ENCODE measurements at places on chromosomes 5 and 9.

DNA sequence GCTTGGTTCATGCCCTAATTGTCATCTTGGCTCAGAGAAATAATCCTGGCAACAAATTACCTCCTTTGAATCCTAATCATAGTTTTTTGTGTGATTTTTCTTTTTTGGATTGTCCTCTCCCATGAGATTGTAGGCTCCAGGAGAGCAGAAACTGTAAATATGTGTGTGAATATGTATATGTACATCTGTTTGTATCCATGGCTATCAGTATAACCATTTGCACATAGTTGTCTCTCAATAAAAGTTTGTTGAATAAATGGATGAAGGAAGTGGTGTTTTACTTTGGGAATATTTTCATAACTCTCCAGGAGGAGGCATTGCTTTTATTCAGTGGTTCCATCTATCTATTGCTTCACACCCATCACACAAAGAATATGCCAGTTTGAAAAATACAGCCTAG is 20.1 kb downstream of the ZSWIM6 start:
- no peak for DNase-seq

- no peak for DNase-seq
Observed at GRCh38 chr5:118017536-118017935, 970.8 kb downstream of the DTWD2 start.

DNA sequence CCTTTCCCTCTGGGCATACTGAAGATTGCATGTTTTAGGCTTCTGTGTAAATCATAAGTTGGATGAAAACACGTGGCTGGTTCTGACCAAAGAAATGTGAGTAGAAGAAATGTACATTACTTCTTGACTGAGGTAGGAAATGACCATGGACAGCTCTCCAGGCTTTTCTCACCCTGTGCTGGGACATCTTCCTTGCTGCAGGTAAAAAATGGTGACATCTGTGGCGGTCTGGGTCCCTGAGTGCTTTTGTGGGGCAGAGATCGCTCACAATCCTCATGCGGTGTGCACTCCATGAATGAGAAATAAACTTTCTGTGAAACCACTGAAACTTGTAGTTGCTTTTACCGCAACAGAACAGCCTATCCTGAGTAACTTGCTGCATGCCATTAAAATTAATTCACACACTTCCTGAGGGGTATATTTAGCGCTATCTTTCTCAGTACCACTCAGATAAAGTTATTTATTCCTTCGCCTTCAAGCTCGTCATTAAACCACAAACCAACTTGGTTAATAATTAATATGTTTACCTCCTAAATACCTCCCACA is 730.4 kb downstream of the EFNA5 start:
- DNase-seq = no peak

- DNase-seq = no peak
Observed at GRCh38 chr9:26527931-26528330, 364.7 kb downstream of the CAAP1 start.

DNA sequence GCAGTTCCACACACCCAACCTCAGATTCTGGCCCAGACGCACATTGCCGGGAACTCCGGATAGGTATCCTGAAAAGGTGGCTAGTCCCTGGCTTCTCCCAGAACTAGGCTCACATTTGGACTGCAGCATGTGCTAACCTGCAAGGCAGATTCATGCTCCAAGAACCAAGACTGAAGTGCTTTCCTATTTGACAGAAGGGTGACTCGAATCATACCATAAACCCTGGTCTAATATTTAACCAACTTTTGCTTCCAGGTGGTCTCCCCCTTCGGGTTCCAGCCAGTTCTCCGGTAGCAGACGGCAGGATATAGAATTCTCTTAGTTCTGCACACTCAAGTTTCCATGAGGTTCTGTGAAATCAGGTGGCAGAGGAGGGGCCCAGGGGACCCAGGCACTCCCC is 7.6 kb downstream of the PTGES start:
- no peak for DNase-seq

GRCh38 chr5:87405472-87406155 is 7.1 kb downstream of the CCNH start:
- DNase-seq = no peak

DNA sequence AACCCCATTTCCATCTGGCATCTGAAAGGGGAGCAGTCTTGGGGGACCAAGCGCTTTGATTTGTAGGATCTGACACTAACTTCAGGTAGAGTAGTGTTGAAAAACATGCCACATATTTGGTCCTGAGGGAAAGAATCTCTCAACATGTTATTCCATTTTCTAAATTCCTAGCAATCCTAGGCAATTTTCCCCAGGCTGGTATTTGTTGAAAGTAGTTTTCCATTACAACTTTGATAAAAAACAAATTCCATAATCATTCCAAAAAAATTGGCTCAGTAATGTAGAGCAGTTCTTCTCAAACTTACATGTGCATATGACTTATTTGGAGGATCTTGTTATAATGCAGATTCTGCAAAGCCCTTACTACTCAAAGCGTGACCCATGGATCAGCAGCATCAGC is 477.9 kb downstream of the ACTL7B start:
- DNase-seq = no peak

DNA sequence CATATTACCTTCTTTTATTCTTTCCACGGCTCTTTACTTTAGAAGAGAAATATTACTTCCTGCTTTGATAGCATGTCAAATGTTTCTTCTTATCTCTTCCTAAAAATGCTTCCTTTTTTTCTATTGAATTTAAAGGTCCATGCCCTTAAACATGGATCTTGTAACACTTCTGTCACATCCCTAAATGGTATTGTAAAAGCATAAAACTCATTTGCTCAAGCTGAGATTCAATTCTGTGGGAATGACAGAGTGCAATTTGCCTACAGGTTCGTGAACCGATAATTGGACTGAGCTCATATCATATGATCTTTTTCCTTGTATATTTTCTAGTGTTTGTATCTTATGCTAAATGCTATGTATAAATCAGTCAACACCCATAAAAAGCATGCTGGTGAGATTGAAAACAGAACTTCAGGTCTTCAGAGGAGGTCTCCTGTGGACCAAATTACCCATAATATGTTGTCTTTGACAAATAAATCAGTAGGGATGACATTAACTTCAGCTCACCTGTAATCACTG is 429.3 kb downstream of the TMEM232 start:
- DNase-seq = no peak

- DNase-seq = no peak
Observed at GRCh38 chr5:125463466-125464092, 717.1 kb upstream of the ZNF608 start.

GRCh38 chr9:26675035-26675434 is 217.6 kb downstream of the CAAP1 start:
- no peak for DNase-seq

Data from stimulated activated CD8-positive, alpha-beta memory T cell treated with anti-CD3 and anti-CD28 coated beads, Interleukin-4, amount 100 ng/mL, for 4 hours (primary cell).